ENCODE measurements at places on chromosomes 11 and 22.
A peak's percentile ranks its signal among the peaks of the same experiment; 100 is the strongest.

DNA sequence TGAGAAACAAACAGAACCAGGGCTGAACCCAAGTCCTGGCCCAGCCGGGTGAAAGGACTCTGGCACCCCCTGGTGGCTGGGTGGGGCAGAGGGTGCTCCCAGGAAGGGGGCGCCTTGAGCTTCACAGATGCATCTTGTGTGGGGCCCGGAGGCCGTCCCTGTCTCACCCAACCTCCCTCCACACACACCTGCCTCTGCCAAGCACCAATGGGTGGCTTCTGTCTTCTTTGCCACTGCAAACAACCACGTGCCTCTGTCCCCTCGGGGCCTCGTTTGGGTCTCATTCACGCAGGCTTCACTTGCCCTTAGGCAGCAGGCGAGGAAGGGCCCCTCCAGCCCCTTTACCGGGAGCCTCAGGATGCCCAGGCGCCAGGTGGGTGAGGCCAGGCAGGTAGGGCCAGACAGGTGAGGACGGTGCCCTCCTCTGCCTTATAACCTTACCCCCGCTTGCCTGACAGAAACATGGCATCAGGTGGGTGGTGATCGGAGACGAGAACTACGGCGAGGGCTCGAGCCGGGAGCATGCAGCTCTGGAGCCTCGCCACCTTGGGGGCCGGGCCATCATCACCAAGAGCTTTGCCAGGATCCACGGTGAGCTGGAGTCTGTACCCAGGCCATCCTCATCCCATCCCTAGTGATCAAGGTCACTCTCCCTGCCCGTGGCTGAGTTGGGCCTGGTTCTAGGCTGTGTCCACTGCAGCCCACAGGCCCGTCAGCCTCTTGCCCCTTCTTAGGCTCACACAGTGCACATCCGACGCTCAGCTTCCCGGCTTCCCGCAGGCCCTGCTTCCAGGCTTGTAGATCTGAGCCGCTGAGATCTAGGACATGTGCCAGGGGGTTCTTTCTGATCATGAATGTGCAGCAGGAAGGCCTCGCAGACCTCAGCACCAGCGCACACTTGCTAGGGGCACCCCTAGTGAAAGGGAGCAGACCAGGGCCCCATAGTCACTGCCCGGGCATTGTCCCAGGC is 17.2 kb downstream of the POLR3H start:
- peak; percentile 37 for DNase-seq

GRCh38 chr11:120532082-120532831 is 20.7 kb downstream of the GRIK4 start:
- no peak for DNase-seq

DNA sequence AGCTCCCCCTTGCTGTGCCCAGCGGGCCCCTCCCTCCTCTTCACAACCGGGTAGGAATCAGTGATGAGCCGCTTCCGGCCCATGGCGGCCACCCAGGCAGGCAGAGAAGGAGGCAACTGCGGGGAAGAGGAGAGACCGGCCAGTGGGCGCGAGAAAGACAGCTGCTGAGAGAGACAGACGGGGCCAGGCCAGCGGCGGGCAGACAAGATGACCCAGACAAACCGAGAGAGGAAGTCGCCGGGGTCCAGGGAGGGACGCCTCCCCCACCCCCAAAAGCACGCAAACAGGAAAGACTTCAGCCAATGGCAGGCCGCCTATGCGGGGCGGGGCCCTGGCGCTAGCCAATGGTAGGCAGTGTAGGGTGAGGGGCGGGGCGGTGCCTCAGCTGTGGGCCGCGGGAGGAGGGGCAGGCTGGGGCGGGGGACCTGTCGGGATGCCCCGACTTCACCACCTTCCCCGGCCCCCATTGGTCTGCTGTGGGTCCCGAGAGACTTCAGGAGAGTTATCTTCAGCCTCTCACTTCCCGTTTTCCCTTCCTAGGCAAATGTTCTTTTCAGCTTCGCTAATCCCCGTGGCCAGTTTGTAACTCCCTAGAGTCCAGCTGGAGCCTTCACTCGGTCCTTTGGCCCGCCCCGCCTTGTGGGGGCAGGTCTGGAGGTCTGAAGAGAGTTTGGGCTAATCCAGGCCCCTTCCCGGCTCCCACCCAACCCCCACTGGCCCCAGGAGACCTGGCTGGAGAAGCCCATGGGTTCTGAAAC is at the start of gene POLD4:
POLD4 (minus strand) TSS at position 230 of the 758 bp plus-strand sequence; CDS start at position 83, 147 bp downstream.
- peak; percentile 90 for DNase-seq

DNA sequence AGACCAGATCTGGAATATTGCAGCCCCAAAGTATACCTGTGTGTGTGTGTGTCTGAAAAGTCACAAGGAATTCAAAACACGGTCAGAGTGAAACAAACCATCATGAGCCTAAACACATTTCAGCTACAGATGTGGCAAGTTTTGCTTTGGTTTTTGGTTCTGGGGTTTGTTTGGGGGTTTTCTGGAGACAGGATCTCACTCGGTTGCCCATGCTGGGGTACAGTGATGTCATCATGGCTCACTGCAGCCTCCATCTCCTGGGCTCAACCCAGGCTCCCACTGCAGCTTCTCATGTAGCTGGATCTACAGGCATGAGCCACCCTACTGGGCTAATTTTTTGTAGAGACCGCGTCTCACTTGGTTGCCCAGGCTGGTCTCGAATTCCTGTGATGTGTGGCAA is 41.4 kb upstream of the PHF21A start:
- no peak for DNase-seq

DNA sequence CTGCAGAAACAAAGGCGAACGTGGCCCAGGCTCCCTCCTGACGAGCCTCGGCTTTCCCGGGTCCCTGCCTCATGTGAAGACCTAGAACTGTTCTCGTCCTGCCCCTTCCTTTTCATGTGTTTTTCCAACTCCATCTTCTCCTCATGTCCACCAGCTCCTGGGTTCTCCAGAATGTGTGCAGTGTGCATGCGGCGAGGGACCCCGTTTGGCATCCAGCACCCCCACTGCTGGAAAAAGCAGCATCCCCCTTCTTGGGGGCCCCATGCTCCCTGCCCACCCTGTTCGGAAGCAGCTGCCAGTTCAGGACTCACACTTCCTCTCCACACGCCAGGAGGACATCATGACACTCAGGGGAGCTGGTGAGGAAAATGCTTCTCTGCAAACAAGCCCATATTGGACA is 313.5 kb downstream of the BRD1 start:
- no peak for DNase-seq

DNA sequence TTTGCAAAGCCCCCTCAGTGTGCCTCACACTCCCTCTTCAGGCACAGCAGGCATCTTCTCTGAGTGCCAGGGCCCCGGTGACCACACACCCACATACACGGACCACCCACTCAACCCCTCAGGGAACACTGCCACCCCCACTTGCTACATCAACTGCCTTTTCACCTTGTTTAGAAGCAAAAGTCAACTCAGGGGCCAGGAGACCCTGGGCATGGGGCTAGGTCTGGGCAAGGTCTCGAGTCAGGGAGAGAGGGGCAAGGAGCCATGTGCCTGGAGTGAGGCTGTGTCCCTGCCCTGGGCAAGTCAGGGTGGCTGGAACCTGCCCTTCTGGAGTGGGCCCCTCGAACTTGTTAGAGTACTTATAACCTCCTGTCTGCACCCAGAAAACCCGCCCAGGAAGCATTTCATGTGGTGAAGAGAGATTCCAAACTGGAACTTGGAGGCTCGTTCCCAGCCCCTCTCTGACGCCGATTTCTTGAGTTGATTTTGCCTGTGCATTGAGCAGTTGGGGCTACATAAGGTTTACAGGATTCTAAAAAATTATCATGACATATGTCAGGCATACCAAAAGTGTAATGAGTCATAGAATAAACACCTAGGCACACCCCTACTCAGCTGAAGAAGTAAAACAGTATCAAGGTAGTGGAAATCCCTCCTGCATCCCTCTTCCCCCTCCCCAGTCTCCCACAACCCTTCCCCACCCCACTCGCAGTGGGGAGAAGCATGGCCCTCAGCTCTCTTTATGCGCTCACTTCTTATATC is 74.3 kb downstream of the MYEOV start:
- no peak for DNase-seq

GRCh38 chr11:77472991-77473800 is 698 bp downstream of the PAK1 start:
- peak; percentile 23 for DNase-seq

GRCh38 chr11:86940122-86940777 is 14.9 kb downstream of the FZD4 start:
- DNase-seq = no peak

GRCh38 chr11:110026858-110027626 is 66.2 kb upstream of the ZC3H12C start:
- no peak for DNase-seq

GRCh38 chr11:6438979-6439571 is 1.7 kb downstream of the HPX start:
- DNase-seq = peak; percentile 12

- DNase-seq = no peak
These were observed 31.1 kb downstream of the UQCR10 start for GRCh38 chr22:29798318-29798717.

DNA sequence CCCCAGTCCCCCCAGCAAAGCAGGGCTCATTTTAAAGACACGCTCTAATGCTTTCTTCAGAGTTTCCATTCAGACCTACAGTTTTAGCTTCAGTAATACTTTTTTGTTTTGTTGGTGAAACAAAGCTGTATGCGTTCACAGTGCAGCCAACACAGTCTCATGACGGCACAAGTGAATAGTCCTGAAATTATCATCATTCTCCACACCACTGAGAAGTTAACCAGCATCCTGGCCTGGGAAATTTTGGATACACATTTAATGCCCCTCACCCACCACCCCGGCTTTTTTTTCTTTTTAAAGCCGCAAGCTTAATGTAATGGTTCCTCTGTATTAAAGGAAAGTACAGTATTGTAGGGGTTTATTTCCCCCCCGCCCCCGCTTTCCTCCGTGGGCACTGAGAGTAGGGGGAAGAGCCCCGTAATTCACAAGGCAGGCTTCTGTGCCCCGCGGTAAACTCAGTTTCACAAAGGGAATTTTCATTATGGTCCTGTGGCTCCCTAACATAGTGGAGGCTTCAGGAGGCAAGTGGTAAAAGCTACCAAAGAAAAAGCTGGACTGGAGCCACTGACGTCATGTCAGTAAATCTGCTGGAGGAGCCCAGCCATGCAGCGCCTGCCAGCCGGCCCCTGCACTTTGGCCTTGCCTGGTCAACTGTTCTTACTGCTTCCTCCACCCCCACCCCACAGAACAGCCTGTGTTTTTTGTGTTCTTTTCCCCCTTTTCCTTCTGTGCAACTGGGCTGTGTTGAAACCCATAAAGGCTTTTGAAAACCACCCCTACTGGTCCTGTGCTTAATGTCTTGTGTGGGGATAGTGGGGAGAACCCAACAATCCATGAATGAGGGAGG is 18.2 kb downstream of the TEAD1 start:
- no peak for DNase-seq

GRCh38 chr22:47914481-47915097 is 1152.1 kb downstream of the TBC1D22A start:
- no peak for DNase-seq

GRCh38 chr11:86726118-86726753 is 53.8 kb upstream of the ME3 start:
- no peak for DNase-seq

- no peak for DNase-seq
These were observed 22.8 kb upstream of the P2RY6 start for GRCh38 chr11:73249304-73249703.

DNA sequence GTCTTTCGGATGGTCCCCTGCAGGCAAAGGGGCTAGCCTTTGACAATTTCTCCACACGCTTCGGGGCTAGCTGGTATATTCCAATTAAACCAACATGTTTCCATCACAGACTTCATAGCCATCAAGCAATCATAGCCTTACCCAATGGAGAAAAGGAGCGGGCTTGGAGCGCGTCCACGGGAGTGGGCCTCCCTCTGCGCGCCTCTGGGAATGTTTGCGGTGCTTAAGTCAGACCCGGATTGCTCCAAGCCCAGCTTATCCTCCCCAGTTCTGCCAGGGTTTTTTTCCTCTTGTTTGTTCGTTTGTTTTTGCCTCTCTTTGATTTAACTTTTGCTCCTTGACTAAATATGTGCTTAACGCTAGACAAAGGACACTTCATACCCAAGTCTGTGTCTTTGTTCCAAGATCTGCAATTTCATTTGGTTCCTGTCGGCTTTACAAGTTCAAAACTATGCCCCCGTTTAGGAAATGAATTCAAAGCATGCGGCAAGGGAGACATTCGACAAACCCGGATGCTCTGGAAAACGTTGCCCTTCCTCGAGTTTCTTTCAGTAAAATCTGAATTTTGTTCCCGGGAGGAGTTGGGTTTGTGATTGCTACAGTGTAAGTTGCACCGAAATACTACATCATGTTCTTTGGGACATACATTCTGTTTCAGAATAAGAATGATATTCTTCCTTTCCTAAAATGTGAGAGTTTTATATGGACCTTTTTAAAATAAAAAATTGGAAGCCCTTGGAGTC is 1.0 kb upstream of the GLB1L2 start:
- no peak for DNase-seq

- no peak for DNase-seq
These were observed 129.7 kb upstream of the CSNK2A3 start for GRCh38 chr11:11482730-11483129.

- no peak for DNase-seq
These were observed 8.6 kb upstream of the CRYBB2 start for GRCh38 chr22:25210793-25211192.

DNA sequence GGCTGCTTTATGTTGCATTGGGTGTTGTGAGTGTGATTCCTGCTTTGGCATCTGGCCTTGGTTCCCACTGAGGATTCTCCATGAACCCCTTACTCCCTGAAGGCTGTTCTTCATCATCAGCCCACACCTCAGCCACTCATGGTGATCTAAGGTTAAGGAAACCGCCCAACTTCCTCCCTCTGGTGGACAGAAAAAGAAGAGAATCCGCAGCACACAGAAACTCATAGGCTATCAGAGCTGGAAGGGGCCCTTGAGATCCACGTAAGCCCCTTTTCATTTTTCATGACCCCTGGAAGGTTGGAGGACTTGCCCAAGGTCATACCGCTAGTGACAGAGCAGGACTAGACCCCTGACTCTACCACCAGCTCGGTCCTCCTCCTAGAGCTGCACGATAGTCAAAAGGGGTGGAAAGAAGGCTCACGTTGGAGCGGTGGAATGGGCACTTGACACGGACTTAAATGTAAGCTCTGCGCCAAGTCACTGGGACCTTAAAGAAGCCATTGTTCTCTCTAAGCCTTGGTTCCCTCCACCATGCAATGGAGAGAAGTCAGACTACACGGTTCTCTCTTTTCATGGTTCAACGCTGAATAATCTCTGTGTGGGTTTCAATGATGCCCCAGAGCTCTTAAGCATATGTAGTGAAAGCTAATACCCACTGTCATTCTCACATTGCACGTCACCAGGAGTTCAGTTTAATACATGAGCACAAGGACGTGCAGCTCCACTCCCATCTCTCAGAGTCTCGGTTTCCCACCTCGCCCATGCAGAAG is 83.6 kb upstream of the CRTAM start:
- DNase-seq = peak; percentile 7

- no peak for DNase-seq
These were observed 2.8 kb upstream of the PACSIN2 start for GRCh38 chr22:43017525-43018460.
